NCI-H524 (cell line): ENCODE measurements at places on chromosomes 1 and 21.

DNA sequence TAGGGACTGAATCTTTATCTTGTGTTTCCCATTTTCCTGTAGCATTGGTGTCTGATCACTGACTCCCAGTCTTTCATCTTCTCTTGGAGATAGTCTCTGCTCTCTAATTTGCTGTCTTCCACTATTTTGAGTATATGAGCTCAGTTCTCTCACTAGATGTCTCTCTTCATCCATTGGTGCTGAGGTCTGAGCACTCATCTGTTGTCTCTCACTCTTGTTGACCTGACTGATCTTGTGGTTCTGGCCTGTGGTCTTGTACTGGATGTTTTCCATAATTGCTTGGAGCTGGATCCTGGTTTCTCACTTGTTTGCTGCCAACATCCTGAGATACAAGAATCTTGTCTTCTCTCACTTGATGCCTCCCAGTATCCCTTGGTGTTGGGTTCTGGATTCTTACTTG, 25.1 kb upstream of the S100A11 start:
- DNase-seq: no peak

DNA sequence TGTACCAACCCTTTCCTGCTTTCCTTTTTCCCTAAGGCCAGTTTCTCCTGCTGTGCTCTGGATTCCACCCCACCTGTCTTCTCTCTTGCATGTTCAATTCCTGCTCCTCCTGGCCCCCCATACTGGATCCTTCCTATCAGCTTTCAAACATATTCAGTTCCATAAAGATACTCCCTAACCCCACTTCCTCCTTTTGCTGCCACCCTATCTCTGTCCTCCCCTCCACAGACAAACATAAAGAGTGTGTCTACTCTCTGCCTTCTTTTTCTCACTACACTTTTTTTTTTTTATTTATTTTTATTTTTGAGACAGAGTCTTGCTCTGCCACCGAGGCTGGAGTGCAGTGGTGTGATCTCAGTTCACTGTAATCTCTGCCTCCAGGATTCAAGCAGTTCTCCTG, 16.9 kb upstream of the RPF1 start:
- DNase-seq: no peak

- DNase-seq: no peak
Observed at GRCh38 chr1:112686835-112687234, 12.4 kb downstream of the MOV10 start.

DNA sequence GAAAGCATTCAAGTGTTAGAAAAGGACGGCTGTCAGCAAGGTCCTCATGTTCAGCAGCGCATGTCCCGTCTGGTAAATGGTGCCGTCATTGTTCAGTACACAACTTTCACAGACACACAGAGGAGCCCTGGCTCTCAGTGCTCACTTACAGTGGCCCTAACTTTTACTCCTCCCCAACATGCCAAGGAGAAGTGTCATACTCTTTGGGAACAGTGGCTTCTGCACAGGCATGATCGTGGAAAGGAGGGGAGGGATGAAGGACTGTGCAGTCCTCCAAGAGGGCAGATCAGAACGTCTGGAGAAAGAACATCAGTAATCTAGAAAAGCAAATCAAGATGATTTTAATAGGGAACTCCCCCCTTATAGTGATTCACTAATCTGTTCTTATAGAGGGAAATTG, 3.8 kb upstream of the GRHL3 start:
- DNase-seq: no peak

DNA sequence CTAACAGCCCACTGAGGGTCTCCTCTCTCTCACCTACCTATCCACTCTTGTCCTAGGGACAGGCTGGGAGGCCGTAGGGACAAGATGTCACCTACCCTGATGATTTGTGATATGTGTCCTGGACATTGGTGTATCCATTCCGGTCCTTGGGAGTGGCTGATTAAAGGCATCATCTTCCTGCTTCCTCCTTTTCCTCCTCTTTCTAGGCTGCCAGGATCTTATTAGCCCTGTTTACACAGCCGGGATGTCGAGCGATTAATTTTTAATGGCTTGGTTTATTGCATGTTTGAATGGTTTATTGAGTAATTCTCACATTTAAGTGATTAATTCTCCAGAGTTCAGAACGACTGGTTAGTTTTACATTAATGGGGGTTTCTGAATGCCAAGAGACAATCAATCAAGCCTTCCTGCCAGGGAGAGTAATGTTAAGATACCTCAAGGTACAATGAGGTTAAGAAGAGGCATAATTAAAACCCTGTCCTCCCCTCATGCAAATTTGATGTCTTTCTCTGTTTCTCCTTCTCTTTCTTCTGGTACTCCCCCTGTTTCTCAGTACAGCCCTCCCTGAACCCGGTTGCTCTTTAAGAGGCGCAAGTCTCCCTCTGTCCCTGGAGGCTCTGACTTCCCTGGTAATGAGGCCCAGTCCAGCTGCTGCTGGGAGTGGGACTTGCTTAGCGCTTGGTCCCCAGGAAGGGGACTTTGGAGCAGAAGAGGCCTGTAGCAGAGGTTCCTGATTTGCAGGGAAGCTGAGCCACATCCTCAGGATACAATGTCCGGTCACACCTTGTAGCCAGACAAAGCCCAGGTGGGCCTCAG, 50.9 kb downstream of the ACTL8 start:
- no peak for DNase-seq

- no peak for DNase-seq
Observed at GRCh38 chr1:37089750-37090149, 55.4 kb upstream of the GRIK3 start.

- no peak for DNase-seq
Observed at GRCh38 chr21:27406300-27407009, 439.6 kb upstream of the ADAMTS5 start.

DNA sequence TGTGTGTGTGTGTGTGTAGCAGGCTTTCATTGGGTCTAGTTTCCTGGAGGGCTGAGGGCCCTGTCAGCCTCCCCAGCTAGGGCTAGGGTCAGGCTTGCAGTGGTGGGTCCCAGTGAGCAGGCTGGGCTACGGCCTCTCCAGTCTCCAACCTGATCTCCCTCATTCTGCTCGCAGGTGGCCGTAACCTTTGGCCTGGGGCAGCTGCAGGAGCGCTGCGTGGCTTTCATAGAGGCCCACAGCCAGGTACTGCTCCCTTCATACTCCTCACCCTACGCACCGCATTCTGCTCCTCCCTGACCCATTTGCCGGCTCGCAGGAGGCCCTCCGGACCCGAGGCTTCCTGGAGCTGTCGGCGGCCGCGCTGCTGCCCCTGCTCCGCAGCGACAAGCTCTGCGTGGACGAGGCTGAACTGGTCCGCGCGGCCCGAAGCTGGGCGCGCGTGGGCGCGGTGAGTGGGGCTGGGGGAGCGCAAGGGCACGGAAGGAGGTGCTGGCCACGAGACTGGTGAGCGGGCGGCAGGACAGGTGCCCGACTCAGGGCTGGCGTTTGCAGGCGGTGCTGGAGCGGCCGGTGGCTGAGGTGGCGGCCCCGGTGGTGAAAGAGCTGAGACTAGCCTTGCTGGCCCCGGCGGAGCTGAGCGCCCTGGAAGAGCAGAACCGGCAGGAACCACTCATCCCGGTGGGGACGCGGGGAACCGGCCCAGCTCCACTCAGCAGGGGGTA, 4.7 kb downstream of the BTBD19 start:
- DNase-seq: no peak

DNA sequence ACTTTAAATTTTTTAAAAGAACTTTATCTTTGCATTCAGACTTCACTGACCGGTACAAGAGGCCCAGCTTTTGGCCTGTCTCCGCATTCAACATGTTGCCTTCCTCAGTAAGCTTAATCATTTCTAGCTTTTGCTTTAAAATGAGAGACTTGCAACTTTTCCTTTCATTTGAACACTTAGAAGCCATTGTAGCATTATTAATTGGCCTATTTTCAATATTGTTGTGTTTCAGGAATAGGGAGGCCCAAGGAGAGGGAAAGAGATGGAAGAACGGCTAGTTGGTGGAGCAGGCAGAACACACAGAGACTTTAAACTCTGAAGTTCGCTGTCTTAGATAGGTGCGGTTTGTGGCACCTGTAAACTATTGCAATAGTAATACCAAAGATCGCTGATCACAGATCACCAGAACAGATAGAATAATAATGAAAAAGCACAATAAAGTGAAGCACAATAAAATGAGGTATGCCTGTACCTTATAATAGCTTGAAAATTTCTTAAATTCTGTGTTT, 31.4 kb downstream of the RABGAP1L start:
- DNase-seq: no peak

DNA sequence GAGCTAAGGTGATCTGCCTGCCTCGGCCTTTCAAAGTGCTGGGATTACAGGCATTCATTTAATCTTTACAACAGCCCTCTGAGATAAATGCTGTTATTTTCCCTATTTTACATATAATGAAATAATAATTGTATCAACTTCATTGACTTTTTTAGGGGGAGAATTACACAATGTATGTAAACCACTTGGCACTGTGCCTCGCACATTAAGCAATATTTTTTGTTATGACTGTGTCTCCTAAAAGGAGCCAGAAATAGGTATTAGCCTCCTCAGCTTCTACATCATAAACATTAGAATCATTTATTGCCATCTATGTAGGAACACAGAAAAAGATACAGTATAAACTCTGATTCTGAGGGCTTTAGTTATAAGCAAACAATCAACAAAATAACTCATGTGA, 1.1 kb upstream of the DNAJC28 start:
- DNase-seq: no peak
